Heart left ventricle (tissue), 16 donors: ENCODE measurements at places on chromosomes 3 and 15. TPM values are rescaled to one million over a fixed set of nuclear protein-coding genes. Genes with fewer than 3 reads are reported as not detected.

DNA sequence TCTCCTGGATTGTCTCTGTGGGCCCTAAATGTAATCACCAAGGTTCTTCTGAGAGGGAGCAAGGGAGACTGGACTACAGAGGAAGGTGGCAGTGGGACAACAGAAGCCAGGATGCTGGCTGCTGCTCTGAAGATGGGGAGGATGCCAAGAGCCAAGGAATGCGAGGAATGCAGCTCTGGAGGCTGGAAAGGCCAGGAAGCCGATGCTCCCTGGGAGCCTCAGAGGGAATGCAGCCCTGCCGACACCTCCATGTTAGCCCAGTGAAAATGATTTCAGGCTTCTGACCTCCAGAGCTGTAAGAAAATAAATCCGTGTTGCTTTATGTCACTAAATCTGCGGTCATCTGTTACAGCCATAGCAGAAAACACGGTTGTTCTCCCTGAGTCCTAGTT is 44.1 kb downstream of the UMPS start:
- peak; percentile 73 for DNase-seq

- no peak for DNase-seq
Measured at GRCh38 chr3:113018536-113019181, 27.9 kb downstream of the GTPBP8 start.

The SENP8 gene
- 6.9 TPM for total RNA-seq

DNA sequence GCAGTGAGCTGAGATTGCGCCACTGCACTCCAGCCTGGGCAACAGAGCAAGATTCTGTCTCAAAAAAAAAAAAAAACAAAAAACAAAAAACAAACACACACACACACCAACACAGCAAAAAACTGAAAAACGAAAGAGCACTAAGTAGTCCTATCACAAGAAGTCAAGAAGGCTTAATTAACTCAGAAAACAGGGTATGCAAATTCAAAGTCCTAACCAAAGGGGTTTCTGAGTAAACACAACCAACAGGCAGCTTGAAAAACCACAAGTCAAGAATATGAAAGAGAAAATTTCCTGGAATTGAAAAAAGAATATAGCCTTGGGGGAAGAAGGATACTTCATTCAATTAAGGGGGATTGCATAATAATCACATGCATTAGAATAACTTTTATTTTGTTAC is 37.7 kb upstream of the PARP14 start:
- DNase-seq = no peak

DNA sequence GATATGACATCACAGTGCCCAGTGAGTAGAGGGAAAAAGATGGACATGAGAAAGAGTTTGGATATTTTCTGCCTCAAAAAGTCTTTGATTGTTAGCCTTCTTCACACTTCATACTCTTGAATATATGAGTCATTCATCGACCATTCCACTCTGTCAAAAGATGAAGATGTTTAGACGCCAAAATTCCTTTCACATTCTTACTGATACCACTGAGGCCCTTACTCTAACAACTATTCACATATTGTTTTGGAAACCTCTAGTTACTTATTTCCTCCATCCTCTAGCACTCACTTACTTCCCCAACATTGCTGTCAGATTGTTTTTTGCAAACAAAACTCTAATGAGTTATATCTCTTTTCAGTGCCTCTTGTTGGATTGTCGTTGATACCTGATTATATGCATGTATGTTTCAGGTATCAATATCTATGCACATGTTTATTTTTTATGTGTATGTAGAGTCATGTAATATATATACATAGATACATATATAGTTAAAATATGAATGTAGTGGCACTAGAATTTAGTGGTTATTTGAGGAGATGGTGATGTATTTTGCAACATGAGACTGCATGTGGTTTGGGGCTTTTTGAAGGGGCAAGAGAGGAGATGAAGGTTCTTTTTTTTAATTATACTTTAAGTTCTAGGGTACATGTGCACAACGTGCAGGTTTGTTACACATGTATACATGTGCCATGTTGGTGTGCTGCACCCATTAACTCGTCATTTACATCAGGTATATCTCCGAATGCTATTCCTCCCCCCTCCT is 40.0 kb upstream of the OR5H6 start:
- DNase-seq = no peak

- DNase-seq = no peak
Measured at GRCh38 chr3:89932882-89933281, 825.5 kb downstream of the EPHA3 start.
